ENCODE measurements at places on chromosomes 13 and 19. TPM values are rescaled to one million over a fixed set of nuclear protein-coding genes. Genes with fewer than 3 reads are reported as not detected.

Gene TMEM145
- 19.4 TPM for total RNA-seq

DNA sequence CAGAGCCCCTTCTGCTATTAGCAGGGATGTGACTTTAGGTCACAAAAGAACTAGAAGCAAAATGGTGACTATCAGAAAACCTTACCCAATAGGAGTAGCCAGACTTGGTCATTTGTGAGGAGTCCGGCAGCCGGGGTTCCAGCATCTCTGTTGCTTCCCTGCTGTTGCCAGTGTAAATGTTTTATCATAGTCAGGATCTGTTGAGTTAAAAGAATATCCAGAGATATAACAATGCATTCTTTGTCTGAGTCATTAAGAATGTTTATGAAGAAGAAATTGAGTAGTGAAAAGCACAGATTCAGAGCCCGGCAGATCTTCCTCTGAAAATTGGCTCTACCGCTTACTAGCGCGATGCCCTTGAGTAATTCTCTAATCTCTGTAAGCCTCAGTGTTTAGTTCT is 84.2 kb downstream of the COL4A2 start:
- DNase-seq: no peak

Gene PTGER1
- 0.40 TPM for total RNA-seq

- DNase-seq: no peak
Observed at GRCh38 chr19:38360839-38361631, 13.3 kb upstream of the PSMD8 start.

GRCh38 chr19:48023518-48023917 is 20.4 kb downstream of the CABP5 start:
- no peak for DNase-seq

Gene IGSF23
- not detected for total RNA-seq

- no peak for DNase-seq
Observed at GRCh38 chr13:36493046-36493445, 60.8 kb downstream of the CCNA1 start.

- DNase-seq: no peak
Observed at GRCh38 chr13:76865109-76865508, 21.1 kb downstream of the KCTD12 start.

DNA sequence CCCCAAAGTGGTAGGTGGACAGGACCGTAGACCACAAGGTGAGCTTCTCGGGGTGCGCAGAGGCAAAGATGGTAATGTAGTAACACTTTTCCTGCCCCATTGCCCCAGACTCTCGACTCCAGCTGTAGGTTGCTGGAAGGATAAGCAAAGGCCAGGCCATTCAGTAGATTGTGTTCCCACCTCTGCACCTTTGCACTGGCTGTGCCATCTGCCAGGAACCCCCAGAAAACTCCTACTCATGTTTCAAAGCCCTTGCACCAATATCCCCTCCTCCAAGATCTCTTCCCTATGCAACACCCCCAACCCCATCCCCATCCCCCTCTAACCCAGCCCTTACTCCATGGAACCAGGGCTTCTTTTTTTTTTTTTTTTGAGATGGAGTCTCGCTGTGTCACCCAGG is 18.3 kb downstream of the IL12RB1 start:
- no peak for DNase-seq

Gene WDR88
- total RNA-seq: not detected

- peak; percentile 33 for DNase-seq
Observed at GRCh38 chr19:17680230-17680722, 7.9 kb downstream of the UNC13A start.

DNA sequence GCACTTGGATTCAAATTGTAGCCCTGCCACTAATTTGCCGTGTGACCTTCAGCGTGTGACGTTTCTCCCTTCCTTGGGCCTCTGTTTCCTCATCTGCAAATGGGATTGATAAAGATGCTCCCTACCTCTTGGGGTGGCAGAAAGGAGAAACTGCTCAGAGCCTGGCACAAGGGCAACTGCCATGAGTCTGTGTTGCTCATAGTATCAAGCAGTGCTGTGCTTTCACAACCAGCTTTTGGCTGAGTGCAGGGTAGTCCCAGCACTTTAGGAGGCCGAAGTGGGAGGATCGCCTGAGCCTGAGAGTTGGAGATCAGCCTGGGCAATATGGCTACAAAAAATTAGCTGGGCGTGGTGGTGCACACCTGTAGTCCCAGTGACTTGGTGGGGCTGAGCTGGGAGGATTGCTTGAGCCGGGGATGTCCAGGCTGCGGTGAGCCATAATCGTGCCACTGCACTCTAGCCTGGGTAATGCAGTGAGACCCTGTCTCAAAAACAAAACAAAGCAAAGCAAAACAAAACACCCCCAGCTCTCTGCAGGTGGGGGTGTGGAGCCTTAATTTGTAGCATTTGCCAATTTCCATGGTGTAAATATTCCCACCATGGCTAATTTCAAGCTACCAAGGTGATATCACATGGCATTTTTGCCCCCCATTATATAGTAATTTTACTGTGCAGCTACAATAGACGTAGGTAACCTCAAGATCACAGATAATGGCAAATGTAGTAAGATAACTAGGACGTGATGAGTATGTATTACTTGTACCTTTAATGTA is 1.6 kb upstream of the MARK4 start:
- no peak for DNase-seq

GRCh38 chr19:19860756-19861390 is 4.8 kb upstream of the ZNF253 start:
- DNase-seq: no peak

- no peak for DNase-seq
Observed at GRCh38 chr13:43191546-43191945, 168.2 kb downstream of the DNAJC15 start.

- DNase-seq: no peak
Observed at GRCh38 chr13:20715330-20715712, 11.8 kb downstream of the IL17D start.

Gene SHISA7
- 0.59 TPM for total RNA-seq

DNA sequence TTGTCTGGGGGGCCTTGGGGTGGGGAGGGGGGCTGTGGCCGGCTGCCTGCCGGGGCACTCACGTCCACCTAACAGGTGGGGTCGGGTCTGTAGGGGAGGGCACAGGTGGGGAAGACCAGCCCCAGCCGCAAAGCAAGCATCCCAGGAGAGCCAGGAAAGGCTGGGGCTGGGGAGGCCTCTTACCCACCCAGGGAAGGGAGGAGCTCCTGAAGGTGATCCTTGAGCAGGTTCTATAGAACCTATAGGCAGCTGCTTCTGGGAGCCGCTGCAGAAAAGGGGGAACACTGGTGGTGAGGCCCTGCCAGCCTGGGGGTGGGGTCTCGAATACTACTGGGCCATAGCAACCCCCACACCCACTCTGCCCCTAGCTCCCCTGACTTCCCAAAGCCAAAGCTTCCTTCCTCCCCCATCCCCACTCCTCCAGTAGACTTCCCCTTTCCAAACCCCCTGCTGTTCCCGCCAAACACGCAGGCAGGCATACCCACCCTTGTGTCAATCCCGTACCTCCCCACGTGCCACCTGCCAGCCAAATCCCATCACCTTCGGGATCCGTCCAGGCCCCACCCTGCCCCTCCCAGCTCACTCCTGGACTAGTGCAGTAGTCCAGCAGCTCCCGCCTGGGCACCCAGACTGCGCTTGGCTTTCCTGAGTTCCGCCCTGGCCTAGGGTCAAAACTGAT is 5.6 kb downstream of the KLF16 start:
- DNase-seq: no peak

Gene ATP11A
- 97.4 TPM for total RNA-seq

- DNase-seq: no peak
Observed at GRCh38 chr13:69857183-69857821, 250.3 kb upstream of the ATXN8OS start.

DNA sequence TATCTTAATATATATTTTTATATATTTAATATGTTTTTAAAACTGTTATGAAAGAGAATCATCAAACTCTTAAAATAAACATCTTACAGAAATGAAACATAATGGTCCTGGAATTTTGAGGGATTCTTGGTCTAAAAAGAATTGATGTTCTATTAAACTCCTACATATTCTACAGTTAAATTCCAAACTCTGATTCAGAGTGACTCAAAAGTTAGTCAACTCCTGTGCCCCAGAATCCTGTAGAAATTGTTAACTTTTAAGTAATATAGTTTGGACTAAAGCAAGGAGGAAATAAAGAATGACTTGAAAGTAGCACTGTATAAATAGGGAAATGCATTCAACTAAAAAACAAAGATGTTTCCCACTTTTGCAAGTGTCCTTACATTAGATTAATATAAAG is 47.7 kb downstream of the FNDC3A start:
- no peak for DNase-seq

DNA sequence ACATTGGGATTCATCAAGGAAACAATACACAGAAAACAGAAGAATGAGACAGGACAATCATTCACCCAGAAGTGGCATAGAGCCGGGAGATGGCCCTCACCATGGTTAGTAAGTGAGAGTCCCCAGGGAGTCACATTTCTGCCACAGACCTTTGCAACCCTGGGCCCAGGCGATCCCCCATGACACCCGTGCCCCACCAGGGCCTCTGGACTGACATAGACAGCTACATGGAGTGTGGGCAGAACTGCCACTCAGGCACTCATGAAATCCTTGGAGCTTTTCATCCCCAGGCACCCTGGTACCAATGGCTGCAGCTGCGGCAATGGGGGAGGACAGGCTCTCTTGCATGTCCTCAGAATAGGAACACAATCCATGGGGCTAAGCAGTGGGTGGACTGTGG is 174.5 kb upstream of the TRPC4 start:
- no peak for DNase-seq

DNA sequence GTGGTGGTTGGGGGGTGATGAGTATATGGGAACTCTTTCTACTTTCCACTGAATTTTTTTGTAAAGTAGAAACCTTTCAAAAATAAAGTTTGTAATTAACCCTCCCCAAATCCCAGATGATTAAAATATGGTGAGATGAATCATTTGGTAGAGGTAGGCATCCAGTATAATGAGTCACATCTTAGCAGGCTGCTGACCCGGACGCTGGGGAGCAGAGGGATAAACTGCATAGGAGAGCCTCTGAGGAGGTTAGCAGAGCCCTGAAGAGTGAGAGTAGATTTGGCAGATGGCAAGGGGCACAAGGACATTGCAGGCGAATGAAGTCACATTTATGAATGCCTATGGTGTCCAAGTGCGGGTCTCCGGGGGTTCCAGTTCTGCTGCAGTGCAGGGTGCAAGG is 293.8 kb downstream of the FGF9 start:
- no peak for DNase-seq

DNA sequence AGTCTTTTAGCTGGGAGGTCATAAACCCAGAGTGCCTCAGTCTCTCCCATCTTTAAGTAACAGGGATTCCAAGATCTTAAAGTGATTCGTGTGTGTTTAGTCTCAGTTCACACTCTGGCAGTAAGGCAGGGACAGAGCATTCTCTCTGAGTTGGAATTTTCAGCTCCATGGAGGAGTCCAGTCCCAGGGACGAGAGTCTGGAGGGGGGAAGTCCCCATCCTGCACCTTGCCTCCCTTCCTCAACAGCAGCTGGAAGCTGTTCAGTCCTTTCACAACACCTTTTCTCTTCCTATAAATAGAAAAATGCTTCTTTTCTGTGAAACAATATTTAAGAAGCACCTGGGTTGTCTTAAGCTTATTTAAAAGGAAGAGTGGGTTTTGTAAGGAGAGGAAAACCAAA is 82.0 kb downstream of the KLF5 start:
- DNase-seq: no peak

GRCh38 chr13:34671137-34671536 is 270.9 kb upstream of the NBEA start:
- DNase-seq: no peak

DNA sequence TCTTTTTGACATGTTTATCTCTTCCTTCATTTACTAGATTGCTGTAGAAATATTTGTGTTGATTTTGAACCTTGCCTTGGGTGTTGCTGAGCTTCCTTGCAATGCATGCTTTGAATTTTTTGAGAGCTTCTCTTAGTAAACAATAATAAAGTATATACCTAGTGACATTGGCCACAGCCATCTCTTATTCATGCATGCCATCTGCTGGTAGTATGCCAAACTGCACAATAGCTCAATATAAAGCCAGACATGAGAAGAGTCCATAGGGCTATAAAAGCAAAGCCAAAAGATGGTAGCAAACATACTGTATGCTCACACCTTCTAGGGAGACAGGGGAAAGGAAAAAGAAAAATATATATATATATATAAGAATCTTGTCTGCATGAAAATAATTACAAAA is 18.9 kb upstream of the ZSCAN5A start:
- DNase-seq: peak; percentile 32
